Frontal cortex (tissue), 4 donors: ENCODE measurements at places on chromosomes 7 and 10.

DNA sequence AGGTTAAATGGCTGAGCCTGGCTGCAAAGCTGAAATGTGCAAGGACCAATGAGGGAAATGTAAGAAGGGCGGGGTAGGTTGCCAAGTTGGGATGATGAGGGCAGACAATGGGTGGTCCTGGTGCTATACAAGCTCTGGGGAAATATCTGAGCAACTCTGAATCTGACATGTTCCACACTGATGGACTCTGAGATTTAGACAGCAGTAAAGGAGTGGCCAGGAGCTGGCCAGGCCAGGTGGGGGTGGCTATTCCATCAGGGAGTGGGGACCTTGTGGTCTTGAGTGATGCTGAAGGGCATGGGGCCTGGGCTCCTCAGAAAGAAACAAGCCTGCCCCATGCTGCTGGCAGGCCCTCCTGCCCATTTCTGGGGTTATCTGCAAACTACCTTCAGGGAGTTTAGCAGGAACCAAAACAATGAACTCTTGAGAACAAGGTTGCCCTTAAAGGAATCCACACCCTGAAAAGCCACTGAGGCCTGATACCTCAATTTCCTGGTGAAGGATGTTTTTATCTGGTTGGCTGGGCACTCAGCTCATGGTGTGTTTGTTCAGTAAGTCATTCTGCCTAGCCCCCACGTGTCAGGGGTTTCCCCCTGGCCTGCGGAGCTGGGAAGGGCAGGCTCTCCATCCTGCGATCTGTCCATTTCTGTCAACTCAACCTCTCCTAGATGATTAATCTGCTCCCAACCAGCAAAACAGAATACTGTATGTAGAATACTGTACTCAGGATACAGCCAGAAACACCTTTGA lies 143.3 kb upstream of the TNS3 start:
- DNase-seq = no peak

GRCh38 chr10:49008091-49008490 lies 68.5 kb upstream of the LRRC18 start:
- DNase-seq = no peak

DNA sequence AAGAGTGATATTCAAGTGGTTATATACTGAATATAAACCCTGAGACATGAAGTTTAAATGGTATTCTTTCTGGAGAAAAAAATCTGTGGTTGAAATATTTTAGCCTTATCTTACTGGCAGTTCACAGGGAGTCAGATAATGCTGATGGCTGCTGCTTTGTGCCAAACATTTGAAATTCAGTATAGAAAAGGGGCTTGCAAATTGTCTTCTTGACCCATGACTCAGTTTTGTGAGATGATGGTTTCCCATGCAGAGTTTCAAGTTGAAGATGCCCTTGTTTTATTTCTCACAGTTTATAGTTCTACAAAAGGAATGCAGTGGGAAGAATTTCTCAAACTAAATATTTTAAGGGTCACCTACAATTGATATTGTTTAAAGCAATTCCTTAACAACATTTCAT lies 251.1 kb upstream of the MEOX2 start:
- DNase-seq = no peak

- DNase-seq = no peak
These were observed 67.3 kb upstream of the FAM20C start for GRCh38 chr7:125061-125475.

GRCh38 chr10:68235111-68235510 lies 3.2 kb upstream of the ATOH7 start:
- DNase-seq = no peak

GRCh38 chr10:1374511-1375345 lies 318.5 kb downstream of the WDR37 start:
- no peak for DNase-seq

GRCh38 chr7:138492423-138492822 lies 32.4 kb downstream of the TRIM24 start:
- DNase-seq = no peak

DNA sequence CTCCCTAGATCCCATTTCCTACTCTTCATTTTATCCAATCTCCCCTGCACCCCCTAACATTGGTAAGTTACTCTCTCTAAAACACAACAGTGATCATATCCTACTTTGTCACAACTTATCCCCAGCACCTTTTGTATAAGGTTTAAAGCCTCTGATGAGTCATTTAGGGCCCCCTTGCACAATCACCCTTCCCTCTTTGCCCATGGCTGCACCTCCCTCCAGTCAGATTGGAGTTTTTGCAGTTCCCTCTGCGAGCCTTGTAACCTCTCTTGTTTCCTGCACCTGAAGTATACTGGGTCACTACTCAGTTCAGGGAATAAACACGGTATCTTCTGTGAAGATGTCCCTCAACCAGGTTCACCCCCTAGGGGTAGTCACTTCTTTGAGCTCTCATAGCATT lies 55.9 kb upstream of the ADRB1 start:
- no peak for DNase-seq

DNA sequence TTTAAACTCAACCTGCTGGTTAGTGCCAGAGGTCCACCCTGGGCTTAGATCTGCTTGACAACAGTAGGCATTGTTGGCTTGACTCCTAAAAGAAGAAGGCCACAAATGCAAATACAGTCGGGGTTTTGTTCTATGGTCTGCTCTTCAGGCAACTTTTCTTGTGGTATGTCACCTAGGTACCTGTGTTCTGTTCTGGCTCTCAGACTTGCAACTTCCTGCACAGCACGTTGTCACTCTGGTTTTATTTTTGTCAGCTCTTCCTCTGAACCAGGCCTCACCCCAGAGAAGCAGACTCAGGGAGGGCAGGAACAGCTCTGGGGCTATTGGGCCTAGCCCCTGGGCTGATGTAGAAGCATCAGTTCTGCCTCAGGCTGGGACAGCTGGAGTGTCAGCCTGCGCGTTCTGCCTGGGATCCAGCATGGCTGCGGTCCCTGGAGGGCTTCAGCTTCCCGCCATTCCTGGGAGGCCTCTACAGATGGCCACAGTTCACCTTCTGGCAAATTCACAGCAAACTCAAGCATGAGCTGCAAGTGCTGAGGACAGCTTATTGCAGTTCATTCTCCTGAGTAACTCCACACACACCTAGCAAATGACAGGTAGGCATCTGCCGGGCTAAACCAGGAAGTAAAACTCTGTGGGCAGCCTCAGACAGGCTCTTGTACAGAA lies 11.0 kb upstream of the PDCD4 start:
- no peak for DNase-seq

- DNase-seq = no peak
These were observed 23.2 kb downstream of the PNLIPRP3 start for GRCh38 chr10:116450861-116451260.

DNA sequence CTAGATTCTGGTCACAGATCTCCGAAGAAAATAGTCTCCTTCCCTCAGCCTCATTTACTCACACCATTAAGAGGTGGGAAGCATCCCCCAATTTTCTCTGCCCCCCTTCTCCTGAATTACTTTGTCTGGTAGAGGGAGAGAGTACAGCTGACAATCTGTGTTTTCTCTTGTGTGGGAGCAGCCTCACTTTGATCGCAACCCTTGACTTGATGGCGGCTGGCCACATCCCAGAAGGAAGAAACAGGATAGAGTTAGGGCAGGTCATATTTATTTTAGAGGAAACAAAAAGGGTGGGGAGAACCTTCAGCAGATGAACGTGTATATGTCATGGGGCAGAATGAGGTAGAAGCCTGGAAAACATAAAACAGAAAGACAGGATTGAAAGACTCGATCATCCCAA lies 82.4 kb upstream of the FAM171A1 start:
- no peak for DNase-seq

GRCh38 chr7:129643550-129644170 lies 32.1 kb downstream of the NRF1 start:
- no peak for DNase-seq

- DNase-seq = no peak
These were observed 116.7 kb downstream of the VIPR2 start for GRCh38 chr7:159027789-159028507.

GRCh38 chr10:94192974-94193373 lies 169.8 kb downstream of the NOC3L start:
- DNase-seq = no peak

GRCh38 chr7:66033471-66034385 lies 41.9 kb upstream of the ASL start:
- DNase-seq = no peak

DNA sequence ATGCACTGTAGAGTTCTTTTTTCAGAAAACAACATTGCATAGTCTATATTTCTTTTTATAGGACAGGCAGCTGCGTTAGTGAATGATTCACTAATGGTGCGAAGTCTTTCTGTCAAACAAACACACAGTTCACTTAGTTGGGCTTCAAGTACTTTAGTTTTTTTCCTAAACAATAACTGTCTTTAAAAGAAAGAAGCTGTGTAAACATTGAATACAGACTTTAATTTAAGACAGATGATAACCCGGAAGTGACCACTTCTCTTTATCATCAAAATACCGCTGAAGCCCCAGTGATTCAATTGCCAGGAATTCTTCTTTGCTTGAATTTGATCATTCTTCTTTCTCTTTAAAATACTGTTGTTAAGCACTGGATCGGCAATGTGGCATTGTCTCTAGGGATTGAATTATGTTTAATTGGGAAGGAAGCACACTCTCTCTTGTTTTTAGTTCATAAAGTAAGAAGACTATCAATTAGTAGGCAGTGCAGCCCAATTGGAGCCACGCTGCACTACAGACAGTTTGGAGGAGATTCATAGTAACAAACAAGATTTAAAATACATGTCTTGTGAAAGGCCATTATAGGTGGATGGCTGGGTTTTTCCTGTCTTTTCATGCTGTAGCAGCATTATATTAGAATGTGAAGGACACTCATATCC lies 30.4 kb downstream of the CNTNAP2 start:
- DNase-seq = no peak

DNA sequence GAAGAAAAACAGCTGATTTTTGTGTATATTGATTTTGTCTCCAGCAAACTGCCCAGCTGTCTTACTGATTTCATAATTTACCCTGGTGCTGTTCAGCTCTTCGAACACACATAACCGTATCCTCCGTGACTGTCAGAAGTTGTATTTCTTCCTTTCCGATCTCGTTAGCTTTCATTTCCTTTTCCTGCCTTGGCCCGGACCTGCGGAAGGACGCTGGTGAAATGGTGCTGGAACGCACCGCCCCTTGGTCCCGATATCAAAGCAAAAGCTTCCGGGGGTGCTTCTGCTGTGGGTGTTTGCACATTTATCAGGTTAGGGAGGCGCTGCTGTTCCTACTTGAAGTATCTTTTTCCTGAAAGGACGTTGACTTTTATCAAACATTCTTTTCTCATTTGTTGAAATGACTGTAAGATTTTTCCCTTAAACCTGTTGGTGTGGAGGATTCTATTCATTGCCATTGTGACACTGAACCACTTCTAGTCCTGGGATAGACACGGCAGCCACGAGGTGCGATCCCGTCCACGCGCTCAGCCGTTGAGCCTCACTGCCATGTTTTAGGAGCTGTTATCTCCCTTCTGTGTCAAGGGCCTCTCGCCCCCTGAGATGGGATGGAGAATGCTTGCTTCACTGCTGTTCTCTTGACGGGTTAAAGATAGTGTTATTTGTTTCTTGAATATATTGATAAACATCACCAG lies 72.6 kb downstream of the FOXL3 start:
- DNase-seq = no peak

GRCh38 chr10:111234234-111234913 lies 157.5 kb downstream of the ADRA2A start:
- DNase-seq = no peak

DNA sequence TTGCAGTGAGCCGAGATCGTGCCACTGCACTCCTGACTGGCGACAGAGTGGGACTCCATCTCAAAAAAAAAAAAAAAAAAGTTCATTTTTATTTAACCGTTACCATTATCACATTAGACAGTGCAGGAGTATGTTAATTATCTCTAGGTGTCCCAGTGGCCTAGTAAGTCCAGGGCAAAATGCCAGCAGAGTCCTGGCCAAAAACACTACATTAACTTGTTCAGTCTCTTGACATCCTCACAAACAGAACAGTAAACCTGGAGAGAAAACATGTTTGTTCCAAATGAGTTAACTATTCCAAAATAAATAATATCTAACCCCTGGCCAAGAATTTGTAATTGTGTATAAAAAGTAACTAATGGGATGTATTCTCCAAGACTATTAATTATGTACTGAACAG lies 43.2 kb downstream of the PTPRZ1 start:
- no peak for DNase-seq

DNA sequence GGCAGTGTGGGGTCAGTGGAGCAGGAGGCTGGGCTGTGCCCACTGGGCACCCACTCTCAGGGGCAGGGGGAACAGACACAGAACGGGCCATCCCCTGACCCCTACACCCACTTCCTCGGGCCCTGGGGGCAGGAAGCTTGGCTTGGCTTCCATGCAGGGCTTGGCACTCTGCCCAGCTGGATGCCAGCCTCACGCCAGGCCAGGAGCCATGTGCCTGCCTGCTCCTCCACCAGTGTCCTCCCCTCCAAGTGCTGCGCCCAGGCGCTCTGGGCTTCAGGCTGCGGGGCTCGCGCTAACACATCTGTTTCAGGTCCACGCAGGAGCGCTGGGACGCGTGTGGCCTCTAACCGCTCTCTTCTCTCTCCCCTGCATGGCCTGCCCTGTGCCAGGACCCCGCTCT lies 12.7 kb downstream of the LDB3 start:
- DNase-seq = no peak

DNA sequence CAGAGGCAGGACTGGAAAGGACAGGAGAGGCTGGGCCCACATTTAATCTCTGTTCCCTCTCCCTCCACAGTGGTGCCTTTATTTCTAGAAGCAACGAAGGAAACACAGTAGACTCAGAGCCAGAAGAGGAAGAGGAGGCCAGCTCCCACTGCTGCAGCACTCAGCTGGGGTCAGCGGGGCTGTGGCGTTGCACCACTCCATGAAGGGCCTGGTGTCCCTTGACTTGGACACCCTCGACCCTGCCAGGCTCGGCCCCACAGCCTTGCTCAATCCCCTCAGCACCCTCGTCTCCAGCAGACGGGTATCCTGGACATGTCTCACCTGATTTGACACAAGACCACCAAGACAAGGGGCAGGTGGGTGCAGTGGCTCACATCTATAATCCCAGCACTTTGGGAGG lies 38.8 kb downstream of the PRKAG2 start:
- no peak for DNase-seq

DNA sequence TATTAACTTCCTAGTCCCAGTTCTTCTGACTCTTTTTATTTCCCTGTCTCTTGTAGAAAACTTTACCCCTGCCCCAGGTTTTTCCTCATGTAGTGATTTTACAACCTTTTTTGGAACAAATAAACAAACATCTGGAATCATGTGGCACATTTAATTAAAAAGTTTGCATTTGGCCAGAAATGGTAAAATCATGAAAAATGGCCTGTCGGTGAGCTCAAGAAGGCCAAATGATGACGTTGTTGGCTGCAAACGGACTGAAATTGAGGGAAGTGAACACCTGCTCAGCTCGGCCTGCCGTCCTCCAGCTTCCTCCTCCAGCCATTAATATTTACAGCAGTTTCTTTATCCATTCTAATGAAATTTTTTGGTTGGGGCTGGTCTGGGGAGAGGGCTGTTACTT lies 902.8 kb downstream of the LRMDA start:
- no peak for DNase-seq

- no peak for DNase-seq
These were observed 430.1 kb upstream of the NPVF start for GRCh38 chr7:25658375-25658774.

- no peak for DNase-seq
These were observed 67.8 kb downstream of the EGFR start for GRCh38 chr7:55086413-55087201.

- DNase-seq = no peak
These were observed 2.6 kb upstream of the CAMK2B start for GRCh38 chr7:44327981-44328380.

- DNase-seq = no peak
These were observed 397 bp upstream of the NFE2L3 start for GRCh38 chr7:26151650-26151952.

- no peak for DNase-seq
These were observed 58.6 kb downstream of the SND1 start for GRCh38 chr7:127710635-127711034.

- no peak for DNase-seq
These were observed at the start of gene WDR86 for GRCh38 chr7:151409667-151410404. WDR86 (minus strand) TSS chr7:151410038; CDS start chr7:151409589, 449 bp downstream.
